ENCODE measurements at places on chromosomes 16 and 17.

- peak; percentile 94 for DNase-seq
These were observed 290.3 kb downstream of the SOX9 start for GRCh38 chr17:72411124-72411563.

DNA sequence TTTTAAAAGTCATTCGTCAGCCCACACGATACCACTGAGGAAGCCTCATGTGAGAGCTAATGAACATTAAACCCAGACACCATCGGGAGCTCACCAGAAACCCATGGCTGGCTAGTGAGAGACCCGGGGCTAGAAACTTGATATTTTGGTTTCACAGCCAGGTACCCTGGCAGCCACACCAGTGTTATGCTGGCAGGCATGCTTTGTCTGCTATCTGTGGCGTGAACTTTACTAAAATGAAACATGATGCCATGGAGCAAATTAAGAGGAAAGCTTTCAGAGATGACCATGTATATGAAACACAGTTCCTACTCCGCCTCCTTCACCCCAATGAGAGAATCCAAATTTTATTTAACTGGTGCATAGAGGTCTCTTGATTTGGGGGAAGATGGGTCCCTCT is 291.2 kb downstream of the IRX3 start:
- no peak for DNase-seq

- DNase-seq = no peak
These were observed 83.7 kb downstream of the CPPED1 start for GRCh38 chr16:12719972-12720371.

GRCh38 chr17:32780721-32781120 is 96.2 kb downstream of the MYO1D start:
- no peak for DNase-seq

GRCh38 chr16:24286741-24287405 is 30.7 kb downstream of the CACNG3 start:
- DNase-seq = no peak

- DNase-seq = peak; percentile 86
These were observed 749 bp upstream of the MC1R start for GRCh38 chr16:89917773-89918452.

DNA sequence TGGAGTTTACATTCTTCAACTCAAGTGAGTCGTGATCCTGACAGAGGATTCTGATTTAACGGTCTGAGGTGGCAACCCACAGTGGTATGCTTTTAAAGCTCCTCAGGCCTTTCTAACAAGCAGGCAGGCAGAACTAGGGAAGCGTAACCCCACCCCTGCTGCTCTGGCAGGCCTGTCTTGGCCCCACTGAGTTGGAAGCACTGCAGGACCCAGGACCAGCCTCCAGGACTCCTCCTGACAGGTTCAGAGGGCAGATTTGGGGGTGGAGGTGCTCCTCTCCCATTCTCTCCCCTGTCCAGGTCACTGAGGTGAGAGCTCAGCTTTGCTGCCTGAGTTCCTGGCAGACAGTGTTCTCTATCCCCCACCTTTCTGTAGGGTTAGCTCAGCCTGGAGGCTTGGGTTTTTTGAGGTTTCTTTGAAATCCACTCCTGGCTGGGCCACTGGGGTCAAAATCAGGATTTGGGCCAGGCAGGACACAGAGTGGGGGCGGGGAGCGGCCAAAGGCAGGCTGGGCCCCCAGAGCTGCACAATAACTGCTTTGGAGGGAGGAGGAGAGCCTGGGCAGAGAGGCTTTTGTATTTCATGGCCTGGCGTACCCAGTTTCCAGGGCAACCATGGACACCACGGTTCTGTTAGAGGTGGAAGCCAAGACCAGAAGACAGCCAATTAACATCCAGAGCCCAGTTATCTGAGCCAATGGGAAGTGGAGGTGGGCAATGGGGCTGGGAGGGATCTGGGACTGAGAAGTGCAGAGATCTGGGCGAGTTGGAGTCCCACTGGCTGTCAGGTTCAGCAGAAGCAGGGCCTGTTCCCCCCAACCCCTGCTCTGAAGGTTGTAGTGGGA is 9.5 kb downstream of the MRPL27 start:
- no peak for DNase-seq

DNA sequence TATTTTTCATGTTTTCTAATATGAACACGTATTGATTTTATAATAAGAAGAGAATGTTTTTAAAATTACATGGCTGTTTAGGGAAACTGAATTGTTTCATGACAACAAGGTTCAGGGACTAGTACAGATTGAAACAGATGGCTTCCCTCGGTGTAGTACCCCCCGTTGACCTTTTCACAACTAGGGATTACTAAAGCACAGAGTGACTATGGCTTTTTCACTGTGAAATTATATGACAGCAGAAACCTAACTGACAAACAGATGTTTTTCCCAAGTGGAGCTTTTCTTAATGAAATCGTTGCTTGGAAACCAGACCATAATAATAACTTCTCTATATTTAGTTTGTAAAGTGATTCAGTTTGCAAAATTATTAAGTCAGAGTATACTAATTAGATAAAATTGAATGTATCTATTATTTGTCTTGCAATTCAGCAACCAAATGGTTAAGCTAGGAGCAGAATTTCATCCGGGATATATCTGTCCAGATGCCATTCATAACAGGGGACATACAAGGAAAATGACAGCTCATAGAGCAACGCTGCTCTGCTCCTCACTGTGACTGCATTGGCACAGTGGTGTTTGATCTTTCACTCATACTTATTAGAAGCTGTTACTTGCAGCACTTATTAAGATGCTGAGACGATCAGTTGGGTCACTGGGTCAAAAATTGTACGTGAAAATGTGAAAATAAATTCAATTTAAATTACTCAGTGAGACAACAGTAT is 111.7 kb downstream of the TANGO6 start:
- DNase-seq = no peak

DNA sequence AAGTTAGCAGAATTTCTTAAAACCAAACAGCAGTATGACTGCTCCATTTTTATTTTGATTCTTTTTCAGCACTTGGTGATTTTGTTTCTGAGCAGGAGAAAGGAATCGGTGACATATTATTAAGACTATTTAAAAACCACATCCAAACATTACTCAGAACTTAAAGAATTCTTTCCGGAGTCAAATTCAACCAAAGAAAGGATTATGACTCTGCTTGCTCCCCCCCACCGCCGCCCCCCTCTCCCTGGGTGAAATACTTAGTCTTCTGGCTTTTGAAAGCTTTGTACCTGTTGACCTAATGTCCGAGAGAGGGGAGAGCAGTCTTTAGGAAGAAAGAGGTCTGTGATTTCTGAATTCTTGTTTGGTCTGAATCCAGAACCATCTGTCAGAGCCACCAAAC is 17.9 kb upstream of the COL1A1 start:
- DNase-seq = peak; percentile 79

- no peak for DNase-seq
These were observed 25.6 kb downstream of the IL21R start for GRCh38 chr16:27427538-27427937.

GRCh38 chr16:52928955-52929354 is 123.7 kb downstream of the CHD9NB start:
- no peak for DNase-seq

GRCh38 chr16:12965274-12965804 is 63.9 kb downstream of the SHISA9 start:
- DNase-seq = no peak

- no peak for DNase-seq
These were observed 54.1 kb downstream of the XYLT1 start for GRCh38 chr16:17416461-17417311.
